ENCODE measurements at places on chromosomes 5 and 9.

GRCh38 chr5:18487928-18488480, 853.7 kb downstream of the TAF11L14 start:
- no peak for DNase-seq

DNA sequence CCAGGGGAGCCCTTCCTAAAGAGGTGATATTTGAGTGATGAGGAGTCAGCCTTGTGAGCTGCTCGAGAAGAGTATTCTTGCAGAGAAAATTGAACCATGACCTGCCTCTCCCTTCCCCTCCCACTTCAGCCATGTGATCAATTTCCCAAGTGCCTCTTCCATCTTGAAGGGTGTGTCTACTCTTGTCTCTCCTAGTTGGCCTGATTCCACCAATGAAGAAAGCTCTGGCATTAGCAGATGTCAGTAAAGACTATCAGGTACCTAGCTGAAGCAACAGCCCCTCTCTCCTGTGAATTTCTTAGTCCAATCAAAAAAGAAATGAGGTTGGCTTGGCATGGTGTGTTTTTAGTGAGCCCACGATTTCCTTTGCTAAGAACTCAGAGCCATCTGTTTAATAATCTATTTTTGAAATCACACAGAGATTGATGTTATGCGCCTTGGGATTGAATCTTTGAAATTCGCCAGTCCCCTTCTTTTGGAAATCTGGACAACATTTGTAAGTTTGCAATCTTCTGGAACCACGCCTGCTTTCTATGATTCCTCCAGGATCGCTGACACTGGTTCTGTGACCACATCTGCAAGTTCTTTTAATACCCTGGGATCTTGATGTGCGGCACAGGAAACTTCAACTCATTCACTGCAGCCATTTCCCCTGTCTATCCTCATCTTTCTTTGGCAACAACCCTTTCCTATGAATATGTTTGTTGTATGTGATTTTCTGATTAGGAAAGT, 404.6 kb downstream of the DMRT2 start:
- no peak for DNase-seq

GRCh38 chr9:22975951-22976350, 529.3 kb downstream of the DMRTA1 start:
- no peak for DNase-seq

- DNase-seq, result no peak
These were observed 17.5 kb downstream of the CYFIP2 start for GRCh38 chr5:157283434-157283833.

- peak; percentile 94 for DNase-seq
These were observed 3.6 kb downstream of the AK1 start for GRCh38 chr9:127873886-127874285.

DNA sequence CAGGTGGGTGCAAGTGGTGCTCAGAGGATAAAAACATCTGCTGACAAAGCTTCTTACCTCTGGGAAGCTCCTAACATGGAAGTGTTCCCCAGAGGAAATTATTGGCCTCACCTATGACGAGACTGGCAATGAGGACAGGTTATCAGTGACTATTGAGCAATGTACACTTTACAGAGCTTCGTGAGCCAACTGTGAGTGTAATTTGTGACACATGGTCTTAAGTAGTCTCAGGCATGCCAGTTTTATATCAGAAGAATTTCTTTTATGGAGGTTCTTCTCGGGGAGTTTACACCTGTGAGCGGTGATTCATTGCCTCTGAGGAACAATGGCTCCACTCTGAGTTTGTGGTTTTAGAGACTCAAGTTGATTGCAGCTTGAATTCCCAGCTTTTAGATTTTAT, 11.3 kb downstream of the ANKDD1B start:
- DNase-seq, result no peak

GRCh38 chr5:92421942-92422341, 1038.8 kb upstream of the ARRDC3 start:
- DNase-seq, result no peak

- no peak for DNase-seq
These were observed 41.5 kb downstream of the FBXO4 start for GRCh38 chr5:41966401-41967105.

- DNase-seq, result no peak
These were observed 384.3 kb upstream of the RFX3 start for GRCh38 chr9:3909966-3910650.
